Type B pancreatic cell (in vitro differentiated cells): ENCODE measurements at places on chromosomes 3 and 15. TPM values are rescaled to one million over a fixed set of nuclear protein-coding genes. Genes with fewer than 3 reads are reported as not detected.
A peak's percentile ranks its signal among the peaks of the same experiment; 100 is the strongest.

DNA sequence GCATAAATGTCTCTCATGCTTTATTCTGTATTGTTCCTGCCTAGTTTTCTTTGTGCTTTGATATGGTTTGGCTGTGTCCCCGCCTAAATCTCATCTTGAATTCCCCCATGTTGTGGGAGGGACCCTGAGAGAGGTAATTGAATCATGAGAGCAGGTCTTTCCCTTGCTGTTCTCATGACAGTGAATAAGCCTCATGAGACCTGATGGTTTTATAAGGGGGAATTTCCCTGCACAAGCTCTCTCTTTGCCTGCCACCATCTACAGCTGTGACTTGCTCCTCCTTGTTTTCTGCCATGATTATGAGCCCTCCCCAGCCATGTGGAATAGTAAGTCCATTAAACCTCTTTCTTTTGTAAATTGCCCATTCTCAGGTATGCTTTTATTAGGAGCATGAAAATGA, 1596.6 kb downstream of the SI start:
- DNase-seq = no peak

DNA sequence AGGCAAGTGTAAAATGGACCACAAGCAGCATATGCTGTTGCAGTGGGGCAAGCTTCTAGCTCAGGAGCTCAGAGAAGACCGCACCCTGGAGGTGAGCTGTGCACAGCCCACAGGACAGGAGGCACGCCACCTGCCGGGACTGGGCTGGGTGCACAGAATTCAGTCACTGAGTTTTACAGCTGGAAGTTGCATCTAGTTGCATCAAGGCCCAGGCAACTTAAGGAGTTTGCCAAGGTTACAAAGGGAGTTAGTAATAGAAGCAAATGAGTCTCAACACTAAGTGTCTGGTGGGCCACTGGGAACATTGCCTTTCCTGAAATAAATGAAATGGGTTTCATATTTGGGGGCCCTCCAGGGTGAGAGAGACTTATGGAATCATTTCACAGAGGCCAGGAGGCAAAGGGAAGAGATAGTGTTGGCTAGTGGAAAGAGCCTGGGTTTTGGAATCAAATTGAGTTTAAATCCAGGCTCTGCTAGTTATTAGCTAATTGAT, 36.0 kb upstream of the TIMP4 start:
- no peak for DNase-seq

DNA sequence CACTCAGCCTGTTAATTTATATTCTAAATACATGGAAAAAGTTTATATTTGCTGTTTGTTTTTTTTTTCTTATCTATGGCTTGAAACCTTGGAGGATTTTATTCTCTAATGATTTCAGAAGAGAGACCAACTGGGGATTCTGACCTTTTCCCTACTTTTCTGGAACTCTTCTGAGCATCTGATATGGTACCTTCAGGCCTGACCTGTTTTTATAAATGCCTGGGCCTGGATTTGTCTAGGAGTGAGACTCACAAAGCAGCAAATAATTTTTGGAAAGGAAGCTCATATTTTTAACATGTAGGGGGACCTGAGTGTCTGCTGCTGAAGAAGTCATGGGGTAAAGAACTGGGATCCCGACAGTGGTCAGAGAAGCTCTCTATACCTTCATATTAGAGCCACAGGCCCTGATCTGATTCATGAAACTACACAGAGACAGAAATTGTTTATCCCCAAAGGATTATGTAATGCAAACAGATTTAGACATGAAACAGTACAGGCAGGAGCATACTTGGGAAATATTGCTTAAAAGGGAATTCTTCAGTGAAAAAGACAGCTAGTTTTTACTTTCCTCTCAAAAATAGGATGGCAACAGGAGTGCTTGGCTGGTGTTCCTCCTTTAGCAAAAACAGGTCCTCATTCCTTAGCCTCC, 15.9 kb downstream of the PPM1L start:
- no peak for DNase-seq

DNA sequence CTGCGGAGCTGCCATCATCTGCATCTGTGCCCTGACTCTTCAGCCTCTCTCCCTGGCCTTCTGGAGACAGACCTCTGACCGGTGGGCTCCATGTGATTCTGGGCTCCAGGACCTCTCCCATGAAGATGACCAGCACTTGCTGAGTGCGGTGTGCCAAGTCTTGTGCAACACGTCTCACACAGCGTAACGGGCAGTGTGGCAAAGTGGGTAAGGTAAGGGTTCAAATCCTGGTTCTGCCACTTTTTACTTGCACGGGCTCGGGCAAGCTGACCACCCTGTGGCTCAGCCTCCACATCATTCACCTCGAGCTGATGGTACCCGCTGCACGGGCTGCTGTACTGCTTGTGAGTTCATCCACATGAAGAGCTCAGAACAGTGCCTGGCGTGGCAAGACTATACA, 6.5 kb upstream of the SYNM start:
- DNase-seq = no peak

GRCh38 chr3:61371123-61371522, 119.9 kb upstream of the FHIT start:
- DNase-seq = no peak

DNA sequence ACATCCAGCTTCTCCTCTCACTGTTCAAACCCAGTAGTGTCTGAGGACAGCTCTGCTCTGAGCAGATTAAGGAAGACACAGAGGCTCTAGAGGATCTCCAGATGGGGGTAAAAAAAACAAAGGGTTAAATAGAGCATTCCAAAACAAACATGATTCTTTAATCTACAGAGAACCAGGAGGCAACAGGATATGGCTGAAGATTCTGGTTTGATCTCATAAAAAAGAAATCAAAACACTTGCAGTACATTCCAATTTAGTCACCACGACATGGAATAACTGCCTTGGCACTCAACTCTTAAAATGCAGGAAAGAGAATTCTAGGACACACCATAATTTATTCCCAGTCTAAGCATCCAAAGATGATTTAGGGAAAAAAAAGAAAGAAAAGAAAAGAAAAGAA, 32.0 kb downstream of the TM4SF4 start:
- no peak for DNase-seq

GRCh38 chr3:107240183-107241091, 136.8 kb upstream of the CCDC54 start:
- DNase-seq = peak; percentile 83

DNA sequence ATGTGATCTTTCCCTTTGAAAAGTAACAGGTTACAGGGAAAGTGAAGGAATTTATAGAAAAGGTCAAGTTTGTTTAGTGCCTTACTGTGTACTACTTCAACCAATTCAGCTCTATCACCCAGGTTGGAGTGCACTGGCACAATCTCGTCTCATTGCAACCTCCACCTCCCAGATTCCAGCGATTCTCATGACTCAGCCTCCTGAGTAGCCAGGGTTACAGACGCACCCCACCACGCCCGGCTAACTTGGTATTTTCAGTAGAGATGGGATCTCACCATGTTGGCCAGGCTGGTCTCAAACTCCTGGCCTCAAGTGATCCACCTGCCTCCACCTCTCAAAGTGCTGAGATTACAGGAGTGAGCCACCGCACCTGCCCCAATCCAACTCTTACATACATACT, 279.7 kb downstream of the ZBTB20 start:
- DNase-seq = no peak

The SGO1 gene
- total RNA-seq = 8.1 and 18.8 TPM in 2 replicates

GRCh38 chr3:36178018-36178417, 202.3 kb upstream of the STAC start:
- DNase-seq = no peak

GRCh38 chr3:89964347-89964746, 856.9 kb downstream of the EPHA3 start:
- DNase-seq = no peak

DNA sequence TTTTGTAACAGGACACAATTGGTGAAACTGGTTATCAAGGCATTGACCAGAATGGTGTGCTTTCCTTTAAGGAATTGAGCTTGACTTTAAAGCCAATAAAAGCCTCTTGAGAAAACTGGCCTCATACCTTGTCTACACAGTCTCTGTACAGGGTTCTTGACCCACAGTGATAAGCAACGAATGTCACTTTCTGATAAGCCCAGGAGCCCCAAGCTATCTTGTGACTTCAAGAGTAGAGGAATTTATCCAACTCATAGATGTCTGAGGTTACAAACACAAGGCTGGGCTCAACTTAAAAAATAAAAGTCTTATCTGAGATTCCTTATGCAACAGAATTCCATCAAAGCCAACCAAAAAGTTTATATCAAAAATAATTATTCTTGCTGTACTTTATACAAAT, 212.1 kb downstream of the GBE1 start:
- no peak for DNase-seq

The TM4SF18 gene
- 0.33 TPM in 1 of 2 replicates, not detected in the other for total RNA-seq

DNA sequence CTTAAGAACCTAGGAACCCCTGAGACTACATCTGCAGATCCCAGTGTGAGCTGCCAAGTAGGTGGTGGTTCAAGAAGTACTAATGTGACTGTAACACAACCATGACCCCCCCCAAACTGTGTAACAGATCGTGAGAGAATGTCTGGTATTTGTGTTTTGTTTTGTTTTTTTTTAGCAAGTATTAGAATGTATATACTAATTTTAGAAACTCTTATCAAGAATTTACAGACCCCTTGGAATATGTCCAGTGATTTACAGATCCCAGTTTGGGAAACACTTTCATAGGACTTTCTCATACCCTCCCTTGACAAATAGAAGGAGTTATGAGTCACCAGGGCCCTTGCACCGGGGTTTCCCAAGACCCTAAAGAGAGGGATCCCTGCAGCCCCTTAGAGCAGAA, 79.8 kb downstream of the SEMA5B start:
- no peak for DNase-seq

The CYP1A1 gene
- total RNA-seq = 189 and 410 TPM in 2 replicates

GRCh38 chr3:18223571-18223970, 201.6 kb downstream of the SATB1 start:
- no peak for DNase-seq
